Activated CD8-positive, alpha-beta memory T cell treated with anti-CD3 and anti-CD28 coated beads for 1 hour (primary cell): ENCODE measurements at places on chromosomes 16 and 17.

GRCh38 chr16:63373744-63374143 is 1337.5 kb upstream of the CDH8 start:
- DNase-seq = no peak

- DNase-seq = no peak
Observed at GRCh38 chr17:18042983-18043382, 3.8 kb downstream of the GID4 start.

DNA sequence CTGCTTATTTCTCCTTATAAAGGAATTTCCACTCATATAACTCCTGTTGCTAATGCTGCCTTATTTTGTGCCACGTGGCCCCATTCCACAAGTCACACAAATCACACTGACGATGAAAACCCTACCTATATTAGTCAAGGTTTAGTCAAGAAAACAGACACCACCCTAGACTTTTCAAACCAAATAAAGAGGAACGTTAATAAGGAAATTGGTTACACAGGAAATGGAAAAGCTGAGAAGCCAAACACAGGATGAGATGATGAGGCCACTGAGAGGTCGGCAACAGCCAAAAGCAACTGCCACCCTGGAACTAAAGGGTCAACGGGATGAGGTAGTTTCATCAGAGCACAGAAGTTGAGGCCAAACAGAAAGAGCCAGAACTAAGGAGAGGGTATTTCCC is 47.3 kb upstream of the ALOX12 start:
- no peak for DNase-seq

- no peak for DNase-seq
Observed at GRCh38 chr16:56281249-56281805, 90.0 kb downstream of the GNAO1 start.
